Esophagus squamous epithelium (tissue), 5 donors: ENCODE measurements at places on chromosomes 12 and 14.

DNA sequence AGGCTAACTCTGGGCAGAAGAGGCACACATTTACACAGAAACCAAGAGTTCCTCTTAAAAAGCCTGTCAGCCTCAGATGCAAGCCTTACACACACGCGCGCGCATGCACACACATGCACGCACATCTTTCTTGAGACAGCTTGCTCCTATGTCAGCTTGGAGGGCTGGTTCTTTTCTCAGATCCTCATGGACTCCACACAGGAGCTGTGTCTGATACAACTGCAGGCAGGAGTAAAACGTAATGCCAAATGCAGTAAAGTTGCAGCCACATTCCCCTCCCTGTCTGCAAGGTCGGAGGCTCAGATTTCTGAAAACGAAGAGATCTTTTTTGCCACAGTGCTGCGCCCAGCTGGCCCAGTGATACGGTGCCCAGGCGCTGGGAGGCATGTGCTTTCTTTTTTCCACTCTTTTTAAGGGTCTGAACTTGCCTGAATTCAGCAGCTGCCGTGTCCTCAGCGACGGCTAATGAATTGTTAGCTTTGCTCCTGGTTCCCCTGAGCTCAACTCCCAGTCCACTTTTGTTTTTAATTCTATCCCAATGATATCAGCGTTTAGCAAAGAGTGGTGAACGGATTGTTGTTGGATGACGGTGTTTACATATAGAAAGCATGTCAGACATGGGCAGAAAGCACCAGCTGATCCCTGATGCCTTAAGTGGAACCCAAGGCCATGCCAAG is 72.9 kb upstream of the FOXN3 start:
- no peak for DNase-seq

DNA sequence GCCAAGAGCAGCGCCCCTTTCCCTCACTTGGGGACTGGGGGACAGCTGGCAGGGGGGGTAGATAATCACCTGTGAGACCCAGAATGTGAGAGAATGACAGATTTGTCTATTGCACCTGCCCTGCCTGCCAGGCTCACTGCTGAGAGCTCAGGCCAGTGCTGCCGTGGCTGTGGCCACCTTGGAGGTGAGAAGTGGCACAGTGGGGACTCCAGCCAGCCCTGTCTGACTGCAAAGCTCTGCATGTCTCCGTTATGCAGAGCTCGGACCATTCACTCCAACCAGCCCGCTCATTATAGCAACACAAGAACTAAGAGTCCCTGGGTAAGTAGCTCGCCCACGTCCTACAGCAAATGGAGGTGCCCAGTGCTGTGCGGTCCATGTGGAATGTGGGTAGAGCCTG is 88.8 kb downstream of the DICER1 start:
- DNase-seq, result no peak

- no peak for DNase-seq
These were observed 143.9 kb upstream of the NAV3 start for GRCh38 chr12:77686760-77687159.

DNA sequence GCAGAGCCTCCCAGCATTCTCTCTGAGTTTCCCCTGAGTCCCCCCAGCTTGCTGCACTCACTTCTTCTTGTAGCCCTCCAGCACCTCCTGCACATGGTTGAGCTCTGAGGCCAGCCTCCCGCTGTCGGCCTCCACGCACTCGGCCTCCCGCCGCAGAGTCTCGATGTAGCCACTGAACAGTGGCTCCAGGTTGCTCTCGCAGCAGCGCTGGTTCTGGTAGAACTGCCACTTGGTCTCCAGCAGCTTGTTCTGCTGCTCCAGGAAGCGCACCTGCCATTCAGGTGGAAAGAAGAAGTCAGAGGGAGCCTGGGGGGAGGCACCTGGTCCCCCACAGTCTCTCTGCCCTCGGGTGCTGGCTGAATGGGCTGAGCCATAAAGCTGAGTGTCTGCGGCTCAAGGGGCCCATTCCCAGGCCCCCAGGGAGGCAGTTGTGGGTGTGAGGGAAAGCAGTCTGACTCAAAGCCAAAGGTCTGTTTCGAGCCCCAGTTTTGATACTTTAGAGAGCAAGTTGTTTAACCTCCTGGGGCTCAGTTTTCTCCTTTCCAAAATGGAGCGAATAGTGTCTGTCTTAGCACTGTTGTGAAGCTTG is 2.3 kb downstream of the KRT85 start:
- no peak for DNase-seq

DNA sequence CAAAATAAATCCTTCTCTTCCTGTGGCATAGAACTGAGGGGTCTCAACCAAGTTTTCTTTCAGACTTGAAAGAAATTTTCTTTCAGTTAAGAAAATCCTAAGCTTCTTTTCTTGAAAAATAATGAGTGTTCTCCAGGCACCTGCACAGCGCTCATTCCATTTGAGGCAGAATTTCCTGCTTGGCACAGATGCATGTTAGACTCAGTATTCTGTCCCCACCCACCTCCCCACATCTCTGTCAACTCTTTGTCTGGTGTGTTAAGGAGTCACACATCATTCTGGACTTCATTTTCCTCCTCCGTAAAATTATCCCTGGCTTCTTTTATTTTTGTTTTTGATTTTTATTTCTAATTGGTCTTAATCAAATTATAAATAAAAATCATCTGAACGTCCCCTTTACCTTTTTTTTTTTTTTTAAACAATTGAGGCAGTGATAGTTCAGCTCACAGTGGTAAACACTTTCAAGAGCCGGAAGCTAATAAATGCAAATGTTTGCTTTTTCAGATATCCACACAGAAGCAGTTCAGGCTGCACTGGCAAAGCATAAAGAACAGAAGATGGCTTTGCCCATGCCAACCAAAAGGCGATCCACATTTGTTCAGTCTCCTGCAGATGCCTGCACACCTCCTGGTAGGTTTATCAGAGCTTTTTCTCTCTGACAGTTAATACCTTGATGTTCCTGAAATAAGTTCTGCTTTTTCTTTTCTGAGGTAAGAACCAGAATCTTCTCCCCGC is 104.0 kb upstream of the ATF1 start:
- no peak for DNase-seq

DNA sequence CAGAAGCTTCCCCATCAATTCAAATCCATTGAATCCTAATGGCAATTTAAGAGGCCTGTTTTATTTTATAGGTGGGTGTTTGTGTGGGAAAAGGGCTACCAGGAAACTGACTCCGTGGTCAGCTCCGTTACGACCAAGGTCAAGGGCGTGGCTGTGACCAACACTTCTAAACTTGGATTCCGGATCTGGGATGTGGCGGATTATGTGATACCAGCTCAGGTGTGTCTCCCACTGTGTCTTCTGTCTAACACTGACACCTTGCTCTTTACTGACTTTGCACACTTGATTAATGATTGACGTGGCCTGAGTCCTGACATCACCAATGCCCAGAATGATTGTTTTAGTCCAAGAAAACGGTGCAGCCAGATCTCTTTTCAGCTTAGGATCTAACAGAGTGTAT is 7.1 kb downstream of the P2RX4 start:
- no peak for DNase-seq

DNA sequence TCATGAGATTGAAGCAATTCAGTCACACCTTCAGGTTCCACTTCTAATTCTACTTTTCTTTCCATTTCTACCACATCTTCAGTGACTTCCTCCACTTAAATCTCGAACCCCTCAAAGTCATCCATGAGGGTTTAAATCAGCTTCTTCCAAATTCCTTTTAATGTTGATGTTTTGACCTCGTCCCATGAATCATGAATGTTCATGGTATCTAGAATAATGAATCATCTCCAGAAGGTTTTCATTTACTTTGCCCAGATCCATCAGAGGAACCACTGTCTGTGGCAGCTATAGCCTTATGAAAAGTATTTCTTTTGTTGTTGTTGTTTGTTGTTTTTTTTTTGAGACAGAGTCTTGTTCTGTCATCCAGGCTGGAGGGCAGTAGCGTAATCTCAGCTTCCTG is 7.6 kb downstream of the RXYLT1 start:
- no peak for DNase-seq

DNA sequence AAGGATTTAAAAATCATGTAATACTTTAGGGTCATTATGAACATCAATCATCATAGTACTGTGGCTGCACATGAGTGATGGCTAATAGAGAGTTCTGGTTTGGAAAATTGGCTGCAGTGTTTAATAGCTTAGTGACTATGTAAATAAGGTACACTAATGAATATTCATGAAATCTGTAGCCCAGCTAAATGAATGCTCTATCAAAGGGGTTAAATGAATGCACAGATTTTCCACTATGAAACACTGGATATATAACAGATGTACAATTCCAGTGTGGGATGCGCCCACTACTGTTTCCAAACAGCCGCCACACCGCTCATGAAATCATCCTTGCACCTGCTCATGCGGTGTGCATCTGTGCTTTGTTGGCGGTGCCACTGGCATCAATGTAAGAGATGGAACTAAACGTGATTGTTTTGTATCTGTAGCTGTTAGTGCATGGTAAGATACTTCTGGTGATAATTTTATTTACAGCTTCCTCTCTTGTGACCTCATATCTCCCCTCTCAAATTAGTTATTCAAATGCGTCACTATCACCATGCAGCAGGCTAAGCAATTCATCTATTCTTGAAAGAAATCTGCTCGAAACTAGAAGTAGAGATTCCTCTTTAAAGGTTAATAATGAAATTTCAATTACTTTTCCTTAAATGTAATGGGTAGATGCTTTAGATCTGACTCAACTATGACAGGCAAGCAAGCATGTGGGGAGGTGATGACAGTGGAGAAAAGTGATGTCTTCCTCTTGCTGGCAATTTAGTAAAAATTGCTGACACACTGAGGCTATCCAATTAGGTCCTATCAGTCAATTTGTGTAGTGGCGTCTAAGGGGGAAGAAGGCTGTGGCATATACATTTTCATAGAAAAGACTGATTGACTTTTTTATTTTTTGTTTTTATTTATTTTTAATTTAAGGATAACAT is 433.6 kb downstream of the AEBP2 start:
- DNase-seq, result no peak

GRCh38 chr14:58765843-58766242 is 128.1 kb downstream of the DACT1 start:
- no peak for DNase-seq

- no peak for DNase-seq
These were observed 13.8 kb upstream of the EEA1 start for GRCh38 chr12:92942905-92943304.

DNA sequence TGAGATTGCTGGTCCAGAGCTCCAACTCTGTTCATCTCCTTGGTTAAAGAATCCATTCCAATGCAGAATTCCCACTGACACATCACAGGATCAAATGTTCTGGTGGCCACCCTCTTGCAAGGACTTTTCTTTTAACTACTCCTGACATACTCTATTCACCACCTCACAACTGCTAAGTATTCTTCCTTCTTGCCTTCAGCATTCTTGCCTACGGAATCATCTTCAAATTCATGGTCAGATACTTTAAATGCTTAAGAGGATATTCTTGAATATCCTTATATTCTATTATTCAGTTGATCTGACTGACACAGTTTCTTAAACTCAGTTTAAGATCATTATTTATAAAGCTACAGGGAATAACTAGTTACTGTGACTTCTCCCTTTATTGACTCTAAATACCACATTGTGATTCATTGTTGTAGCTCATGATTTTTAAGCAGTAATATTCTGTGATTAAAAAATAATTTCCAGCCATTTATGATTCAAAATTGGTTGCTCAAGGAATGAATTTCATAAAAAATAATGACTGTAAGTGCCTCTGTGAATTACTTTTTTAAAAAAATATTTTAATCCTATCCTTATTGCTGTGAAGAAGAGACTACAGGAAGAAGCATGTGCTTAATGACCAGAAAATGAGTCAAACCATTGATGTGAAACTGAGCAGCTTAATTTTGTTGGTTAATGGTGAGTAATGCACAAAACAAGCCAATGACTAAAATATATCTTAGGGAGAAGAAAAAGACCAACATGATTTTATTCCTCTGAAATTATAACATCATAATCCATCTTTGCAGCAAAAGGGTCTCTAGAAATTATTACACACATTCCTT is 207.1 kb downstream of the PIK3C2G start:
- no peak for DNase-seq

GRCh38 chr12:102479939-102480338 is 424 bp downstream of the IGF1 start:
- no peak for DNase-seq

GRCh38 chr14:55589171-55589570 is 9.2 kb downstream of the KTN1 start:
- DNase-seq, result no peak

- no peak for DNase-seq
These were observed 20.8 kb downstream of the SNRNP35 start for GRCh38 chr12:123478762-123479161.

GRCh38 chr12:114163771-114164170 is 197.6 kb upstream of the RBM19 start:
- no peak for DNase-seq

DNA sequence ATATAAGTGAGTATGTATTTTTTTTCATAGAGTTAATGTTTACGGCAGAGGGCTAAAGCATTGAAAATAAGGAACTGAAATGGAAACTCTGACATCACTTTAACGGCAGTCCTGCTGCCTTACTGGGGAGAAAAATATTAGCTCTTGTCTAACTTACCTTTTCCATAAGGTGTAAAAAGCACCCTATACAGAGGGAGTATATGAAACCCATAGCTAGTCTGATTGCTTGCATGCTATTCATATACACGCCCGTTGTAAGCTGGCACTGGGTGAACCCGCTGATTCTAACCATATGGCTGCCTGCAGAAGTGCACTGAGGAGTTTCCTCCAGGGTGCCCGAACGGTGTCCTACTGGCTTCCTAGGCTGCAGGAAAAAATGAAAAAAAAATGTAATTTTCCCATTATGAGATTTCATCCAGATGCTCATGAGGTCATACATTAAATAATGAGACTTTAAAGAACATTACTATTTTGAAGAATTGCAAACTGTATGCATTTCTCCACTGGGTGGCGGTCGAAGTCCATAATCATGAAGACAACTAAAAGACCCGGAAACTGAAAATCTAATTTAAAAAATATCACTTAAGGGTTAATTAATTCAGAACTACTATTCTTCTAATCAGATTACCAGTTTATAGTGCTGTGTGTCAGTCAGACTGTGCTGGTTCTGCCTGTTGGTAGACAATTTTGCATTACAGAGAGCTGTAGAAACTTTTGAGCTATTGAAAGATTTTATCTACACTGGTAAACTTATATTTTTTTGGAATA is 144.7 kb downstream of the ALX1 start:
- DNase-seq, result no peak

DNA sequence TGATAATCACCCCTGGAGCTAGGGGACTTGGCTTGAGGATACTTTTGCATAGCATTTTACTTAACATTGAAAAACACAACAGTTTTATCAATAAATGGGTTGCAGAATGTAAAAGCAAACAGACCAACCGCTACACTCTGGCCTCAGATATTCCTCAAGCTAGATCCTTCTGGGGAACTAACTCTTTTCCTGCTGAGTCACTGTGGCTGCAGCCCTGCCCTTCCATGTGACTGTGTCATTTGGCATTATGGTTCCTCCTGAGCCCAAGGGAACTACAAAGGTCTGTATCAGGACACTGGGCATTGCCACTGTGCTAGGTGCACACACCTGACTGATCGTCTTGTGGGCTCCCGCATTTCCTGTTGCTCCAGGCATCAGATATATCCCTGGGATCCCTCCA is 56.6 kb downstream of the TTC9 start:
- no peak for DNase-seq
